ENCODE measurements at places on chromosomes 3 and 15.

- DNase-seq: no peak
Measured at GRCh38 chr3:8491271-8492144, 10.1 kb upstream of the LMCD1 start.

DNA sequence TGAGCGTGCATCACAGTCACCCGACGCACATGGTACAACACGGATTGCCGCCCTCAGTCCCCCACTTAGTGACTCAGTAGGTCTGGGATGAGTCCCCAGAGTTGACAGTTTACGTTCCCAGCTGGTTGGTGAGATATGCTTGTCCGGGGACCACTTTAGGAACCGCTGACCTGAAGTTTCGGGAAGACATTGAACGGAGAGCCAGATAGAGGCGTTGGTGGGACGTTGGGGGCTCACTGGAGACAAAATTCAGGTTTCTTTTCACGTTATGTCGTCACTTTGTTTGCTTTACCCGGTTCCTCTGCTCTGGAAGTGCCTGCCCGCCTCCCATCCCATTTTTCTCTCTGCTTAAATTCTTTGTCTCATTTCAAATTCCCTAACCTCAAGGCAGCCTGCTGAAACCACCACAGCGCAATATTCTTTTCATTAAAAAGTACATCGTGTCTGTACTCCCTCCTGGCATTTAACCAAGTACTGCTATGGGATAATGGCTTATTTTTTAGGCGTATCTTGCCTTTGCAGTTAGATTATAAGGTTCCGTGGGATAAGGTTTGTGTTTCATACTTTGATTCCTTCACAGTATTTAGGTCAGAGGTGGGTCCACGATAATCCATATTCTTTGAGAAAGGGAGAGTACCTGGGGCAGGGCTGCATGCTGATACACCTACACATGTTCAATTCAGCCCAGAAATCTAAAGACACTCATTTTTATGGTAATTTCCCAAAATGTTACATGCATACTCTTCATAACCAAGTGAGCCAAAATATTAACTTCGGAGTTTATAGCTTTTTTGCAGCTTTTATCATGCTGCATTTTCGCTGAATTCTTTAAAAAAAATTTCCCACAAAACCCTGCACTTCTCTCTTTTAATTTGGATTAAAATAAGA, 921 bp downstream of the LMLN start:
- DNase-seq: no peak

GRCh38 chr3:141096164-141096563, 45.0 kb downstream of the SPSB4 start:
- DNase-seq: no peak

DNA sequence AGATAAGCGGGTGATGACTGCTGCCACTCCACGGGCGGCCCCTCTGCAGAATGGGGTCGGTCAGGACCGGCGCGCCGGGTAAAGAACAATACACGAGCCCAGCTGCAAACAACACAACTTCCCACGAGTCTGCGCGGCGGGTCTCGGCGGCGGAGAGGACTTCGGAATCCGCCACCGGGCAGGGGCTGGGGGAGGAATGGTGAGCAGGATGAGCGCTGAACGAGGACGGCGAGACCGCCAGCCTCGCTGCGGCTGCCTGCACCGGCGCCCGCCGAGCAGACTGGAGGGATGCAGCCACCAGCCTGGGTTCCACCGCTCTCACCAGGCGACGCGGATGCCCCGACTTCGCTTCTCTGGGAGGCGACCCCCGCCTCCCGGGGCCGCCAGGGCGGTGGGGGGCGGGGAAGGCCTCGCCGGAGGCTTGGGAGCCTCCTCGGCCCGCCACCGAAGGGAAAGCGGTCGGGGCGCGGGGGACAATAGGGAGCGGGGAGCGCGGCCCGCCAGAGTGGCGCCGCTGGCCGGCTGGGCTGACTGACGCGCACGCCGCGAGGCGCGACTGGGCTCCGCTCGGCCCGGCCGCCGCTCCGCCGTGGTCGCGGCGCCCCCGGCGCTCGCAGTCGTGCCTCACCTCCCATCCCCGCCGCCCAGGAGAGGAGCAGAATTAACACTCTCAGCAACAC, 515 bp downstream of the ADAM10 start:
- DNase-seq: no peak

GRCh38 chr3:14803101-14803980, 15.4 kb upstream of the FGD5 start:
- no peak for DNase-seq

DNA sequence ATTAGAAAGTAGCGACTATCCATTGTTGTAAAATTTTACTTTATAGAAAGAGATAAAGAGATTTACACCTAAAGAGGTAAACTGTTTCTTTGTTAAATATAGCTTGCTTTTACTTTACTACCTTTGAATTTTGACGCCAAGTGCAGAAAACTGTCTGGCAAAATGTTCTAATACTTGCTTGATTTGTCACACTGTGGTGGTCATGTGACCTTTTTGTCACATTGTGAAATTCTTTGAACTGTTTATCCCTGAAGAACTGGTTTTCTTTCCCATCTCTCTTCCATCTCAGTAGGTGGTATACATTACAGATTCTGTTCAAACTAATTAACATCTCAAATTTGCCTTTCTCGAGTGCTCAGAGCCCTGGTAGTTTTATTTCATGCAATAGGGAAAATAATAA, 327.4 kb downstream of the NAALADL2 start:
- DNase-seq: no peak
